T-helper 1 cell (primary cell): ENCODE measurements at places on chromosomes 1 and 21.
A peak's percentile ranks its signal among the peaks of the same experiment; 100 is the strongest.

DNA sequence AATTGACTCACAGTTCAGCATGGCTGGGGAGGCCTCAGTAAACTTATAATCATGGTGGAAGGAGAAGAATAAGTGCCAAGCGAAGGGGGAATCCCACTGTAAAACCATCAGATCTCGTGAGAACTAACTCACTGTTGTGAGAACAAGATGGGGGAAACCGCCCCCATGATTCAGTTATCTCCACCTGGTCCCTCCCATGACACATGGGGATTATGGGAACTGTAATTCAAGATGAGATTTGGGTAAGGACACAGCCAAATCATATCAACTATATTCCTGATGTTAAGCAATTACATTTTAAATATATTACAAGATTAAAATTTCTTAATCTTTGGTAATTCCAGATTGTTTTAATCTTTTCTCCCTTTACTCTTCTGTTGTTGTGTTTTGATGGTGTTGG, 55.2 kb downstream of the FNBP1L start:
- no peak for DNase-seq

DNA sequence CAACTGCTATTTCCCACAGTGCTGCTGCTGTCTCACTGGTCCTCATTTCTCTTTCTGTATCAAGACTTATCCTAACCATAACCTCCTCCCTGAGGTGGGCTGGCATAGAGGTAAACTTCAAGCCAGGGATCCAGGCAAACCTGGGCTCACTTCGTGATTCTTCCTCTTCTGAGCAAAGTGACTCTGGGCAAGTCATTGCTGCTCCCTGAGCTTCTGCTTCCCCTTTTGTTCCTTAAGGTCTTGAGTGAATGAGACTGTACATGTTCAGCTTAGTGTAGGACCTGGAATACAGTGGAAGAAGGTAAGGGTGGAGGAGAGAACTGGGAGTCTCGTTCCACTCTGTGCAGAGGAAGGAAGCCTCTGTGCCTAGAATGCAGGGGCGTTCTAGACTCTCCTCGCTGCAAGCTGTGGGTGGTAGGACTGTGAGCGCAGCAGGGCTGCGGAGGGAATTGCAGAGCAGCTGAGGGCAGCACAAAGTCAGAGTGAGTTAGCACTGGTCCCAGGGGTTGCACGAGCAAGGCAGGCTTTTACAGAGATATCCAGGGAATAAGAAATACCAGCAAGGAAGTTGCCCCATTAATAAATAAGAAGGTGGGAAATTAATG, 11.4 kb upstream of the ERI3 start:
- no peak for DNase-seq

- DNase-seq: no peak
These were observed 5.7 kb downstream of the IL23R start for GRCh38 chr1:67171978-67172377.

DNA sequence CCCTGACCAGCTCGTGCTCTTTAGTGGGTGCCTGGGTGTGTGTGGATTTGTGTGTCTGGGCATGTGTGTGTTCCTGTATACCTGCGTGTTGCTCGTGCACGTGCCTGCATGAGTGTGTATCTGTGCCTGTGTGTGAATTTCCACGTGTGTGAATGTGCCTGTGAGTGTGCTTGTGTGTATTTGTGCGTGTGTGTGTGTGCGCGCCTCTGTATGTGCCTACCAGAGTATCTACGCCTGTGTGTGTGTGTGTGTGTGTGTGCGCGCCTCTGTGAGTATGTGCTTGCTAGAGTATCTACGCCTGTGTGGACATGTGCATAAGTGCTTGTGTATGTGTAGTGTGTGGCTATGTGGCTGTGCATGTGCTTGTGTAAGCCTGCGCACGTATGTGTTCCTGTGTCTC, 691 bp upstream of the SELENBP1 start:
- DNase-seq: no peak

GRCh38 chr21:43850728-43851295, 14.2 kb upstream of the AGPAT3 start:
- no peak for DNase-seq

GRCh38 chr1:182789138-182790076, at the start of gene NPL:
TSS of gene NPL (plus strand) at chr1:182789773. CDS start at chr1:182794372, 4,599 bp downstream.
- DNase-seq: peak; percentile 76
